ENCODE measurements at places on chromosomes 1 and 21.

DNA sequence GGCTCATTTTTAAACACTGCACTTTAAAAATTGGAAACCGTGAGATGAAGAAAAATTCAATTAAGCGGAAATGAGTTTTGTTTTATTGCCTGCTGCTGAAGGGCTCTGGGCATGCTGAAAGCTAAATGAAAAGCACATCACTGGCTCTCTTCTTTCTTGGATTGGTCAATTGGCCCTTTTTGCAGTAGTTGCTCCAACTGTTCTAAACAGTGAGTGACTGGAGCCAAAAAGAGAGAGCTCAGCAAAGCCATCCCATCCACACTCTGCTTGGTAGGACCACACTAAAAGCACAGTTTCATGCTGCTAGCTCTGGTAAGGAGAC, 48.1 kb downstream of the LHX4 start:
- no peak for DNase-seq

DNA sequence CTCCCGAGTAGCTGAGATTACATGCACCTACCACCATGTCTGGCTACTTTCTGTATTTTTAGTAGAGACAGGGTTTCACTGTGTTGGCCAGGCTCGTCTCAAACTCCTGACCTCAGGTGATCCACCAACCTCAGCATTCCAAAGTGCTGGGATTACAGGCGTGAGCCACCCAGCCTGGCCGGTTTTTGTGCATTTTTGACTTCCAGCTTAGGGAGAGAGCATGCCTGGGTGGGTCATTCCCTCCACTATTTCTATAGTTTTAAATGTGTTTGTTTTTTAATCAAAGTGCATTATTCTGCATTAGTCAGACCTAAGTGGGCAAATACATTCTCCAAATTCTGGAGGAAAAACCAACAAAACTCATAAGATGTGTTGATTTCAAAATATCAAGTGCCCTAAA, 207.4 kb upstream of the NRIP1 start:
- DNase-seq: no peak

- no peak for DNase-seq
Measured at GRCh38 chr21:15240848-15241247, 176.0 kb upstream of the NRIP1 start.

GRCh38 chr21:37460196-37460595, 93.6 kb downstream of the DYRK1A start:
- DNase-seq: no peak

- DNase-seq: no peak
Measured at GRCh38 chr1:81876901-81877733, 76.4 kb downstream of the ADGRL2 start.
